ENCODE measurements at places on chromosomes 16 and 17.

- no peak for DNase-seq
These were observed 20.2 kb downstream of the NGFR start for GRCh38 chr17:49515196-49515770.

- DNase-seq, result peak; percentile 21
These were observed 63.3 kb upstream of the MTMR4 start for GRCh38 chr17:58577696-58578095.

DNA sequence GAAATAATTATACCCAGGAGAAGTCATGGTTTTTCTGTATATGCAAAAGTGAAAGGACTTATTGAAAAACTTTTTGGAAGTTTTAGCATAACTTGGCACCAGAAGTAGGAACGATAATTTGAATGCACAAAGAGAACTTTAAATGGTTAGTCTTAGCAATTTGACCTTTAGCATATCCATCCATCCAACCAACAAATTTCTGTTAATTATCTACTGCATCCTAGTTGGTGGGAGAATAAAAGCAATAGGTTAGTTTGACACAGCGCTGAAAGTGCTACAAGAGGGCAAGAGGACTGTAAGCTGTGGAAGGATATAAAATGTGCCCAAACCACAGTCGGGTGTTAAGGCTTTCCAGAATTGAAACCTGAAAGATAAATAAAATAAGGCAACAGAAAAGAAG lies 17.6 kb downstream of the SPAG9 start:
- DNase-seq, result no peak

GRCh38 chr17:81680150-81680549 lies 3.4 kb downstream of the ARL16 start:
- no peak for DNase-seq

- DNase-seq, result no peak
These were observed 6.3 kb downstream of the CACNG1 start for GRCh38 chr17:67050471-67051154.

- DNase-seq, result no peak
These were observed 7.8 kb downstream of the NCBP3 start for GRCh38 chr17:3838206-3838605.

DNA sequence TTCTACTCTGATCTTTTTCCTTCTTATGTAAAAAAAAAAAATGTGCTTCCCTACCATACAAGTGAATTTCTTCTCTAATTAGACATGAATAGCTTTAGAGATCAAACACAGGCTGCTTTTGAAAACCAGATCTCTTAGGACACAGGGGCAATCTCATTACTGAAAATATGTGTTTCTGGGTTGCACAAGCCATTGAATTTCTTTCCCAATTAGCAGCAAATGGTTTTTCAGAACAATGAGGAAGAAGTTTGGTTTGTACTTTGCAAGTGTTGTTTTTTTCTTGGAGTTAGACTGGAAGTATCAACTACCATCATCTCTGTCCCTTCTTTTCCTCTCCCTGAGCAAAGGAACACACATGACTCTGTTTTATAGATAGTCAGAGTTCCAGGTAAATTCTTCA lies 5.6 kb upstream of the ANKS4B start:
- DNase-seq, result no peak

- no peak for DNase-seq
These were observed 3.3 kb upstream of the CMTM1 start for GRCh38 chr16:66562986-66563385.

DNA sequence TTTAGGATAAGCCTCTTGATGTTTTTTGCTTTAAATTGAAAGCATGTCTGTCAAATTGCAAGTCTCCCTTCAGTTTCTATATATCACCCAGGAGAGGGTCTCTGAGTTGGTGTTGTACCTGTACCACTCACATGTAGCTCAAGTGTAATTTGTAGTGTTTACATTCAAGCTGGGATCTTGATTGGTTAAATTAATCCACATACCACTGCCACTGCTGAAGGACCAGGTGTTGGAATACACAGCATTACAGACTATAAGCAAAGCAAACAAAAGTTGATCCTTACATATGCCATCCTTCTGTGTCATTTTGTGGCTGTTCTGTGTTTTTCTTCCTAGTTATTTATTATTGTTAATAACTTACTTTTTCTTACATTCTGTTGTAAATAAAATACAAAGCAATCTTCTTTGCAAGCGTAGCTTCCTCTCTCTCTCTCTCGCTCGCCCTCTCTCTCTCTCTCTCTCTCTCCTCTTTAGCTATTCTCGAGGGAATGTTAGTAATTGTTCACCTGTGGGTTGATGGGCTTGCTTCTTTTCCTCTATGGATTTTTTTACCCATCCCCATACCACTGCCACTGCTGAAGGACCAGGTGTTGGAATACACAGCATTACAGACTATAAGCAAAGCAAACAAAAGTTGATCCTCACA lies 20.8 kb upstream of the NOL11 start:
- DNase-seq, result no peak

DNA sequence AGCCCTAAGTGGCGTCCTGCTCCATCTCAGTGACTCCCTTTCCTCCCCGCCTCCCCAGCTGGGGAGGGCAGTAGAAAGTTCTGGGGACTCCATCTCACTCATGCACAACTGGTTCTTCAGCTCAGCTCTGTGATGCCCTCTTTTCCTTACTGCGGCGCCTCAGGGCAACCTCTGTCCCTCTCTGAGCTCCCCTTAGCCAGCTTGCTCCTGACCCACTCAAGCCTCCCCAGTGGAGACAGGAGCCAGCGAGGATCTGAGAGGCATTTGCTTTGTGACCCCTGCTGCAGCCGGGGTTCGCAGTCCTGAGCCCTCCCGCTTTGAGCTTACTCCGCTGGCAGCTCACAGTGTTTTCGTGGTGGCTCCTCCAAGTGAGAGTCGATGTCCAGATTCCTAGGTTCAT lies 6.2 kb upstream of the MRC2 start:
- no peak for DNase-seq

DNA sequence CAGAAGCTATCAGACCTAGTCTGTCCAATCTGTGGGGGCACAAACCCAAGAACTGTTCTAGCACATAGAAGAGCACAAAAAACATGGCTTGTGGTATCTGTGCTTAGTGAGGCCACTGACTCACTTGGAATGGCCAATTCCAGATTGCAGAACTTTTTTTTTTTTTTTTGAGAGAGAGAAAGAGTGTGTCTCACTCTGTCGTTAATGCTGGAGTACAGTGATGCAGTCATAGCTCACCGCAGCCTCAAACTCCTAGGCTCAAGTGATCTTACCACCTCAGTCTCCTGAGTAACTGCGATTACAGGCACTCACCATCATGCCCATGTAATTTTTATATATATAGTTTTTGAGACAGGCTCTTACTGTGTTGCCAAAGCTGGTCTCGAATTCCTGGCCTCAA lies 77.2 kb upstream of the CLEC3A start:
- DNase-seq, result no peak

DNA sequence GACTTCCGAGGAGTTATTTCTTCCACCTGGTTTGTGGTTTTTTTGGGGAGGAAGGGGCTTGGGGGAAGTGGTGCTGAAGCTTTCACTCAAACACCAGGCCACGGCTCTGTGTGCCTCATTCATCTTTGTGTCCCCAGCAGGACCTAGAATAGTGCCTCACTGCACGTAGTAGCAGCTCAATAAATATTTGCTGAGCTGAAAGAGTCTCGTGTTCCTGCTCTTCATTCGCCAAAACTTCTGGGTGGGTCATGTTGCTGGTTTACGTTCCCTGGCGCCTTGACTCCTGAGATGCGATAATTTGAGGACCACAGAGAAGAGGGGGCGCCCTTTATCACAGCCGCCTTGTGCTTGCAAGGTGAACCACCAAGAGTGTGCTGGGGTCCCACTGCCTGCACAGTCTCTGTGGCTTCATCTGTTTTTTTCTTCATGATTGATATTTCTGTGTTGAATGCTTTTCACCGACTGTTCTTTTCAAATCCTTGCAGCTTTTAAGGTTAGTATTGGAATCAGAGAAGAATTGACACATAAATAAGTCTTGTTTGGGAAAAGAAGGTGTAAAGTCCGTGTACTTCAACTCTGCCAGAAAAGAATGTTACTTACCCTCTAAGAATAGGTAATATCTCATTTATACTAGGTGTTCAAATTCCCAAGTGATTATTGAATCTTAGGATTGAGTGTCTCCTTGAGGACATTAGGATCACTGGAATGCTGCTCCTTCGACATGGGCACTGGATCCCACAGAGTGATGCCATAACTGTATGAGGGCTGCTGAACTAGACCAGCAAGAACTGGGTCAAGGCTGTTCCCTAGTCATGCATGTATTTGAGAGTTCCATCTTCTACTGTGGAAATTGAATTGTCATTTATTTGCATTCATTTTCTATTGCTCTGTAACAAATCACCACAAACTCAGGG lies 92.7 kb upstream of the CLEC18A start:
- no peak for DNase-seq

- no peak for DNase-seq
These were observed 12.1 kb downstream of the TBC1D26 start for GRCh38 chr17:15744074-15744676.

DNA sequence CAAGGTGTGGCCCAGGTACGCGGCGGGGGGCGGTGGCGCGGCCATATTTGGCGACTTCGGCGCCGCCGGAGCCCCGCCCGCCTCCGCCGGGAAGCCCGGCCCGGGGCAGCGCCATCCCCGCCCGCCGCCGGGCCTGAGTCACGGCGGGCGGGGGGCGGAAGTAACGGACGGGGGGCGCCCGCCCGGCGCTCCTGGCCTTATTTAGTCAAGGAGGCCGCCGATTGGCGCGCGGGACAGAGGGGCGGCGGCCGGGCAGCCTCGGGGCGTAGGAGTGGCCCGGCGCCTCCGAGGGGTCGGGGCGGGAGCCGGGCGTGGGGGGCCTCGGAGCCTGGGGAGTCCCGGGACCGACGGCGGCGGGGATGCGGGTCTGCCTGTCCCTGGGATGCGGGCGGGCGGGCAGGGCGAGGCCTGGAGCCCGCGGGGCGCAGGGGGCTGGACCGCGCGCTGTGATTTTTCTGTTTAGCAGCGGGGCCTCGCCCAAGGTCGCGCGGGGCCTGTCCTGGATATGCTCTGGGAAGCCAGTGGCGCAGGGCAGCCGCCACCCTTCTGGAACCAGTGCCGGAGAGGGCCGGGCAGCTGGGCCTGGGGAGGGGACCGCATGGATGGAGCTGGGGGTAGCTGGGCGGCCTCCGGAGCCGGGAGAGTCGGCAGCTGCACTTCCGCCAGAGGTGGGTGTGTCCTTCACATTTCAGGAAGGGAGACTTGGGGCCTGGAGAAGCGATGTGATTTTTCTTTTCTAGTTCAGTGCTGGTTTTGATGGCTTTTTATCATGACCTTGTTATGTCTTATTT lies 2.3 kb upstream of the ACTG1 start:
- DNase-seq, result peak; percentile 61

DNA sequence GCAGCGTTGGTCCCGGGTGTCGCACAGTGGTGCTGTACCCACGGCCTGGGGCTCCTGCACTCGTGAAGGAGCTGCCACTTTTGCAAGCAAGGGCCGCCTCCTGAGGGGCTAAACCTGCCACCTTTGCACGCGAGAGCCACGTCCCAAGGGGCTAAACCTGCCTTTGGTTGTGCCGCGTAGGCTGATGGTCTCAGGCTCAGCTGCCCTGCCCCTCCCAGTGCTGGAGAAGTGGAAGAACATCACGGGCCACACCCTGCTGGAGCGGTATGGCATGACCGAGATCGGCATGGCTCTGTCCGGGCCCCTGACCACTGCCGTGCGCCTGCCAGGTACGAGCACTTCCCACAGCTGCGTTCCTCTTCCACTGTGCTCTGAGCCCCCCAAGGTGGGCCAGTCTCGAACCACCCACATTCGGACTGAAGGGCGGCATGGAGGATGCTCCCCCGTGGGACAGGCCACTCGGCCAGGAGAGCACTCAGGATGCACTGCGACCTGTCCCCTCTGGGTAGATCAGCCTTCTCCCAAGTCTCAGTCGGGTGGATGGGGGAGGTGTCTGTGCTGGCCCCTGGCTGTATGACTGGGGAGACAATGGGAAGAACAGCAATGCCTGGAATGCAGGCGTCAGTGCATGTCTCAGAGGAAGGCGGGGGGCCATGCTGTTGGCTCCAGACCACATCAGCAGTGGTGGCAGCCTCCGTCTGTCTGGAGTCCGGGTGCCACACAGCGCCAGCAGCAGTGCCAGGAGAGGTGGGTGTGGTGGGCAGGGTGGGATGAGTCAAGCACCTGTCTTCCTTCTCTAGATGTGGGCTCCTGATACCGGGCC lies 20.7 kb downstream of the ACSF3 start:
- no peak for DNase-seq

DNA sequence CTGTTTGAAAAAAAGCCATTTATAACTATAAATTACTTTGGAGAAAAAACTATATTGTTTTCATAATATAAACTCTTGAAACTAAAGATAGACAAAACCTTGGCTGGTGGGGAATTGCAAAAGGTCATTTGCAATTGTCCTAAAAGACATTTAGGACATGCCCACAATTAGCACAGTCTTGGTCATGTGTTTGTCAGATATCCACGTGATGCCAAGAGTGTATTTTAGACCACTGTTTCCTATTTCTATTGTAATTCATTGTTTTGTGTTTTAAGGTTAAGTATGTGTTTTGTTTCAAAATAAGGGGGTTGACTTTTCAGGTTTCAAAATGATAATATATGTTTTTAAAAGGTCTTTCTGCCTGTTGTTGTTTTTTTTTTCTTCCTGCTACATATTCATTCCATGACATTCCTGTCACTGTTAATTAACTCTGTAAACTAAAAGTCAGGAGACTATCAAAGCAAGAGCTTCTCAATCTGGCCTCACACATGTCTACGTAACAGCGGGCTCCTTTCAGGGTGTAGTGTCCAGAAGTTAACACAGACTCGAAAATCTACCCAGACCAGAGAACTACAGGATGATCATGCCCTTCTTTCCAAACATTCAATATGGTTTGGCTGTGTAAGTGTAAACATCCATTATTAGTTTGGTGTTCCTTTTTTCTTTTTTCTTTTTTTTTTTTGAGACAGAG lies 58.7 kb downstream of the COG7 start:
- no peak for DNase-seq

- no peak for DNase-seq
These were observed 579 bp upstream of the KRTAP9-6 start for GRCh38 chr17:41264599-41264998.

- no peak for DNase-seq
These were observed 246.9 kb upstream of the GSE1 start for GRCh38 chr16:85366031-85366763.

DNA sequence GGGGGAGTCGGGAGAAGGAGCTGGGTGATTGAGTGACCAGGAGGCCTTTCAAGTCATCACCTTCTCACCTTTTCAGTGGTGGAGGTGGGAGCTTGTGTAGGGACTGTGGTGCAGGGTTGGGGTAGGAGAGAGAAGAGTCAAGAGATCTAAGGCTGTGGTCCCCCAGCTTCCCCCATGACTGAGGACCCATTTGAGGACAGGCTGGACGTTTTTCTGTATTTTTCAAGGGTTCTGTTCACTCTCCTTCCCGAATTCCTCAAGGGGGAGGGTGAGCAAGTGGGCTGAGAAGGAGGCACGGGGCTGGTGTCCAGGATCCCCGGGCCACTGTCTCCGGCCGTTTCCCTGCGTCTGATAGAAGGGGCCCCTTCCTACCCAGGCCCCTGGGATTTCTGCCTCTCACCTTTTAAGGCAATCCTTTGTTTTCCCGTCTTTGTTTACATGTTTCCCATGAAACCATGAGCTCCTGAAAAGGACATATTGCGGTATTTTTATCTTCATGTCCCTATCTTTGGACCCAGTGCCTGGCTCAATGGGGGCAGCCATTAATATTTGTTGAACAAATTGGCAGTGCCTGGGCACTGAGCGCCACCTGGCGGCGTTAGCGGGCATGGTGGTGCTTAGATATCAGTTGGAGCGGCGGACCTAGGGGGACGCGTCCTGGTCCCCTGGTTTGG lies 9.2 kb upstream of the CD300A start:
- DNase-seq, result peak; percentile 66

- no peak for DNase-seq
These were observed 613.2 kb downstream of the KCNJ18 start for GRCh38 chr17:22305356-22306071.

All from stimulated activated CD4-positive, alpha-beta T cell treated with anti-CD3 and anti-CD28 coated beads, Interleukin-15, amount 100 ng/mL, for 1 hour (primary cell).